ENCODE measurements at places on chromosomes 5 and 9.
A peak's percentile ranks its signal among the peaks of the same experiment; 100 is the strongest.

- no peak for DNase-seq
These were observed 6.0 kb upstream of the STXBP1 start for GRCh38 chr9:127606043-127606442.

- DNase-seq: no peak
These were observed 724 bp downstream of the TCERG1 start for GRCh38 chr5:146447734-146448380.

- DNase-seq: no peak
These were observed 68.7 kb downstream of the ACTL7B start for GRCh38 chr9:108786901-108787689.

- no peak for DNase-seq
These were observed 39.7 kb downstream of the RAPGEF6 start for GRCh38 chr5:131595088-131596033.

DNA sequence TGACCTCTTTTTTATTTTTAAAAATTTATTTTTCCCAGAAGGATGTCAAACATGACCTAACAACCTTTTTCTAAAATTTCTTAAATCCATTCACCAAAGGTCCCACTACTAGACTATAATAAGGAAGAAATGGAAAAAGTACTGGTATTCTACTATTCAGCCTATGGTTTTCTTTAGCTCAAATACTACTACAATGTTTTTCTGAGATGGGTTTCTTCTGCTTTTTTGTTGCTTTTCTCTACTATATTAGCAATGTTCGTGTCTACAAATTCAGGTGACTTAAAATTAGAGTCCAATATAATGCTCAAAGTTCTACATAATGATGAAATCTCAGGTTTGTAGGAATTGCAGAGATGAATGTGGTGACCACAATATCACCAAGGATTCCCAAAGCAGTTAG is 7.9 kb downstream of the ERP44 start:
- DNase-seq: no peak

GRCh38 chr9:93846349-93846748 is 108.8 kb downstream of the BARX1 start:
- DNase-seq: no peak

- DNase-seq: no peak
These were observed 75.2 kb downstream of the LMNB1 start for GRCh38 chr5:126852091-126852571.

GRCh38 chr9:72917892-72918509 is 34.9 kb downstream of the ALDH1A1 start:
- DNase-seq: no peak

- no peak for DNase-seq
These were observed 20.1 kb upstream of the COL15A1 start for GRCh38 chr9:98923451-98924123.

- DNase-seq: no peak
These were observed 29.2 kb upstream of the SMC5 start for GRCh38 chr9:70229579-70229978.

- no peak for DNase-seq
These were observed 31.3 kb downstream of the PARP8 start for GRCh38 chr5:50697739-50698138.

- no peak for DNase-seq
These were observed 48.2 kb upstream of the DPYSL3 start for GRCh38 chr5:147557876-147558745.

- no peak for DNase-seq
These were observed 12.5 kb downstream of the NPM1 start for GRCh38 chr5:171400169-171400568.

DNA sequence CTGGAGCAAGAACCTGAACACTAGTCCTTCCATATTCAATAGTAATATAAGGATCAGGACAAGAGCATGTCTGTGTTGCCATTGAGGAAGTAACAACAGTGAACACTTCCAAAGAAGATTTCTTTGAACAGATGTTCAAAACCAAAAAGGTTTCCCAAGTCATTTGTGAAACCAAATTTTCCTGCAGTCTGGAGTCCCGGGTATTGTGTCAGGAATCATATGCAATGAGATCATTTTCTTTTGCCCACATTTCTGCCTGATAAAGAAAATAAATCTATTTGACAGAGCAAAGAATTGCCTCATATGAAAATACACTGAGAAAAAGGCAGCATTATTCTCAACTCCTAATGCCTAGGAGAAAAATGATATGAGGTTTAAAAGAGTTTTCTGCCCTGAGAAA is 151.7 kb downstream of the SNX18 start:
- no peak for DNase-seq

DNA sequence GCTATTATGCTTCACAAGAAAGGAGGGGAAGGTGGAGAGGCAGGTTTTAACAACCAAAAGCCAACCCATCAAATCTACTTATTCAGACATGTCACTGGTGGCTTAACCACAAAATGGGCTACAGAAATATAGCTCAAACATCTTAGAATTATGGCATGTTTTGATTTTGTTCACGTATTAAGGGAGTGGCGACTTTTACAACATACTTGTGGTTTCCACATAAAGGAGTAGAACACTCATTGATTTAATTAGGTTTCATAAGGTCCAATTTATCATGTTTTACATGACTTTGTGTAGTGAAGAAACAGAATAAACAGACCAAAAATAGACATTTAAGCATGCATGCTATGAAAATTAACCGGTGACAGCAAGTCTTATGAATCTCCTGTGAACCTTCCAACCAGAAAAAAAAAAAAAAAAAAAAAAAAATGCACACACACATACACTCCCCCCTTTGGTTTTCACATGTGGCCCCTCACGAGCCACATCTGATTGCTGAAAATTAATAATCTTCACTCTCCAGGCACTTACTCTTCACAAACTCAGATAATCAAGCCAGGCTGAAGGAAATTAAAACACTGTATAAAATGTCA is 5.4 kb downstream of the ZNF608 start:
- no peak for DNase-seq

DNA sequence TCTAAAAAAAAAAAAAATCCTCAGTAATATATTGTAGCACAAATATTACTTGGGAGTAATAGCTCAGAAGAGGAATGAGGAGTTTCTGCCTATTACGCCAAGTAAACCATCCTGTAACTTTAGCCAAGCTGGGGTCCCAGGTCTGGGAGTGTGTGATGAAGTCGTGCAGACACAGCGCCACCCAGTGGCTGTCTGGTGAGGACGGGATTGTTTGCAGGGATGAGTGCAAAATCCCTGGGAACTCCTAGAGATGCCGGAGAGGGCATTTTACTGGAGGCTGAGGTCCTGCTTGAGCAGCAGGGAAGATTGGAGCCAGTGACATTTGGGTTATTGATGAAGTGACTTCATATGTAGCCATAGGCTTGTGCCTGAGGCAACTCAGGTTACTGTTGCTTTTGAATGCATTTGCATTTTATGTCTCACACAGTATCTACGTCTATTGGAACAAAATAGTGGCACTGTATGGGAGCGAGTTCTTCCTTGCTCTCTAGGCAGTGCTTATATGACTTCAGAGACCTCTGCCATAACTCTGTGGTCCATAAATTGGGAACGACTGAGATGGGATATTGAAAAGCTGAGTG is 72.8 kb downstream of the PSAT1 start:
- DNase-seq: peak; percentile 19

- no peak for DNase-seq
These were observed 76.8 kb upstream of the TXNDC8 start for GRCh38 chr9:110414471-110414870.
